ENCODE measurements at places on chromosomes 3 and 15.

- no peak for DNase-seq
Observed at GRCh38 chr3:98004721-98005120, 30.4 kb downstream of the GABRR3 start.

DNA sequence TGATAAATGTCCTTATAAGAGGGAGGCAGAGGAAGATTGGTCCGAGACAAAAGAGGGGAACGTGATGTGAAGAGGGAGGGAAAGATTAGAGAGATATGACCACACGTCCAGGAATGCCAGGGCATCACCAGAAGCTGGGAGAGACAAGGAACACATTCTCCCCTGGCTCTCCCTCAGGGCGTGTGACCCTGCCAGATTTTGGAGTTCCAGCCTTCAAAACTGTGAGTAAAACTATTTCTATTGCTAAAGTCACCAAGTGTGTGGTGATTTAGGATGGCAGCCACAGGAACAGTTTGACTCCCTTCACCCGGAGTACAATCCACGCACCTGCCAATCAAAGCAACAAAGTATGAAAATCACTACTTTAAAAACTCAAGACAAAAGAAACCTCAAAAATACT lies 32.1 kb upstream of the TJP1 start:
- no peak for DNase-seq

- no peak for DNase-seq
Observed at GRCh38 chr3:58555203-58555602, 18.2 kb upstream of the ACOX2 start.

DNA sequence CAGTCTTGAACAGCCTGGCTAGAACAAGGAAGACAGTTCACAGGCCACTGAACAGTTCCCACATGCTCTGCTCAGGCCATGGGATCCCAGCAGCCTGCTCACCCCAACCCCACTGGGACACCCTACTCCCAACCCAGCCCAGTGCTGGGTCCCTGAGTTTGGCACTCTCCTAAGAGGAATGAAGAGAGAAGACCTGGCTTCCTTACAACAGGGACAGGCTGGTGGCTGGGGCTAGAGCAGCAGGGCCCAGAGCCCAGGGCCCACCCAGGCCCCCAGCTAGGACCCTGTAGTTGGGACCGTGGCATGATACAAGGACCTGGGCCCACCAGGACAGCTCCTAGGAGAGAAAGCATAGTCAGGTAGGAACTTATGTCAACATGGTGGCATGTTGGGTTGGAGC lies 43.4 kb downstream of the SEMA3G start:
- DNase-seq: no peak

DNA sequence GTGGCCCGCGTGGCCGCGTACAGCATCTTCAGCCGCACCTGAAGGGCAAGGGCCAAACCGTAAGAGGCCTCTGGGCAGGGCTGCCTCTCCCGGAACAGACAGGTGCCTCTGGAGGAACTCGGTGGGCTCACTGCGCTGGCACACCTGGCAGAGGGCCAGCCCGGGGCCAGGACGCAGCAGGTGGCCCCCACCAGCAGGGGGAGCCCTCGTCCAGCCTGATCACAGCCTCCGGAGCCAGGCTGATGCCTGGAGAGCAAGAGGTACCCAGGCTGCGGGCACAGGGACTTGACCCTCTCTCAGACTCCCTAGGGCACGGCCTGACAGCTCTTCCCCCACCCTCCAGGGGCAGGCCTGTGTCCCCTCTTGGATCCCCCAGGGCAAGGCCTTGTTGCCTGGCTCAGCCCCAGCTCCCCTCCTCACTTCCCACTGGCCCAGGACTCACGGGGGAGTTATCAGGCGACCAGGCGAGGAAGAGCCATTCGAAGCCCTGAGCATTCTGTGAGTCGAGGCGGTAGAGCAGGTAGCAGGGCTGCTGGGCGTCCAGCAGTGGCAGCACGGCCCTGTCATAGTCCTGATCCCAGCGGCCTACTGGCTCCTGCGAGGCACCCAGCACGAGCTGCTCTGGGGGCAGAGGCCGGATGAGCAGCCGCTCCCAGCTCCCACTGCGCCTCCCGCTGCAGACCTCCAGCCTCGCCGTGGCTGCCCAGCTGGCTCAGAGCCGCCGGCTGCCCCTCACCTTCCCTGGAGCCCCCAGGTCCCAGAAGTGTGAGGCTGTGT lies 6.2 kb upstream of the TLR9 start:
- no peak for DNase-seq

GRCh38 chr15:67944010-67944641 lies 104.3 kb upstream of the RNU6-1 start:
- DNase-seq: no peak

GRCh38 chr3:179653096-179653797 lies 407 bp downstream of the USP13 start:
- DNase-seq: peak; percentile 8

DNA sequence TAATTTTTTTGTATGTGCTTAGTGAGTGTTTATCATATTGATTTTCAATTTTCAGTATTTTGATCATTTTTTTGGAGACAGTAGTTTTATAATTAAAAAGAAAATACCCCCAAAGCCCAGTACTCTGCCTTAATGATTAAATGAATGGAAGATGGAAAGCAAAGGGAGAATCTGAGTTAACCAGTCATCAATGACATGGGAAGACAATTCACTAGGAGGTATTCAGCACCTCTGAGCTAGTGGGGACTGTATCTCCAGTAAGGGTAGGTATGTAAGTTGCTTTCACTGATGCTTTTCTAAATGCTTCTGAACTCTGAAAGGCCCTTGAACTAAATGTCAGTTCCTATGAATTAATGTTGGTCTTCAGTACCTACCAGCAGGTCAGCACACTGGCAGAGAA lies 590.4 kb upstream of the DPPA4 start:
- DNase-seq: no peak

GRCh38 chr15:33746203-33746602 lies 222.1 kb upstream of the CHRM5 start:
- no peak for DNase-seq

- no peak for DNase-seq
Observed at GRCh38 chr3:108097322-108098002, 6.6 kb upstream of the CD47 start.

- DNase-seq: no peak
Observed at GRCh38 chr15:41930221-41930866, 36.5 kb upstream of the SPTBN5 start.

DNA sequence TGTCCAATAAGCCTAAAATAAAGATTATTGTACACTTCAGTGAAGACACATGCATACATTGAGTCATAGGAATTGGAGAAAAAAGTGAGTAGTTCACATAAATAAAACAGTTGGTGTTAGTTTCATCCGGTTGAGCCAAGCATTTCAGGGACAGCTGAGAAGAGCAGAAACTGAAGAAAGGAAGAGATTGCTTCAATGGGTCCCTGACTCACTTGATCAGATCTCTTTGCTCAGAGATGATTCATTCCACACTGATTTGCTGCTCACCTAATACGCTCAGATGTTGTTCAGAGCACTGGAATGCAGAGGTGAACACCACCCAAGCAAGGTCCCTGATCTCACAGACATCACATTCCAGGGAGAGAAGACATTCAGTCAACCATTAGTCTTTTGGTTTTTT lies 93.7 kb downstream of the RAD18 start:
- no peak for DNase-seq

GRCh38 chr3:174099724-174100123 lies 702.2 kb downstream of the NLGN1 start:
- no peak for DNase-seq

DNA sequence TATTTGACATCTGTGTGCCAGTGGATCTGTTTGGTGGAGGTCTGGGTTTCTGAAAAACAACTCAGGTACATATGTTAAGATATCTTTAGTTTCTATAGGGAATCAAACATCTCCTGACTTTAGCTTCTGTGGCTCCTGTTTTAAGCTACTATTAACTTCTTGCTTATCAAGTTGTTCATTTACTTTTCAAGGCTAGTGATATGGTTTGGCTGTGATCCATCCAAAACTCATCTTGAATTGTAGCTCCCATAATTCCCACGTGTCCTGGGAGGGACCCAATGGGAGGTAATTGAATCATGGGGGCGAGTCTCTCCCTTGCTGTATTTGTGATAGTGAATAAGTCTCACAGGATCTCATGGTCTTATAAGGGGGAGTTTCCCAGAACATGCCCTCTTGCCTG lies 41.4 kb downstream of the ZNF860 start:
- DNase-seq: no peak

DNA sequence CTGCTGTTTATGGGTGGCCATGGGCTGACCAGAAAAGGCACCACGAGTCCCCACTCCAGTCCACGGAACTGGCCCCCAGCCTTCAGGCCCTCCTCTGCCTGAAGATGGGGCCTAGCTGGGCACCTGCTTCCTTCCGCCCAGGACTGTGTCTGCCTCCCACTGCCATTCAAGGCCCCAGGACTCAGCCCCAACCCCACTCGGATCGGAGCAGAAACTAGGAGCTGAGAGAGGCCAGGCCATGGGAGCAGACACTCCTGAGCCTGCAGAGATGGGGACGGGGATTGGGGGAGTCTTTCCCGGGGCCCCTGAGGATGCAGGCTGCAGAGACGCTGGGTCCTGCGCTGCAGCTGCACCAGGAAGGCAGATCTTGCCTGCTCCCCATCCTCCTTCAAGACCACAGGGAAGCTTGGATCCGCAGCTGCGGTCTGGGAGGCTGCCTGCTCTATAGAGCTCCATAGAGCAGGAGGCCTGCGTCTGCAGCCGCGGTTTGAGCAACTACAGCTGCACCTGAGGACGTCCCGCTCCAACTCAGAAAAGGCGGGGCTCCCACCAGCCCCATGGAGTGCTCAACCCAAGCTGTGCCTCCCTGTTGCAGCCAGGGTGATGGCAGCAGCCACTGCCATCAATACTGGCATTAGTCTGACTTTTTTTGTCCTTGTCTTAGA lies 383.9 kb upstream of the TMCO5A start:
- DNase-seq: no peak

DNA sequence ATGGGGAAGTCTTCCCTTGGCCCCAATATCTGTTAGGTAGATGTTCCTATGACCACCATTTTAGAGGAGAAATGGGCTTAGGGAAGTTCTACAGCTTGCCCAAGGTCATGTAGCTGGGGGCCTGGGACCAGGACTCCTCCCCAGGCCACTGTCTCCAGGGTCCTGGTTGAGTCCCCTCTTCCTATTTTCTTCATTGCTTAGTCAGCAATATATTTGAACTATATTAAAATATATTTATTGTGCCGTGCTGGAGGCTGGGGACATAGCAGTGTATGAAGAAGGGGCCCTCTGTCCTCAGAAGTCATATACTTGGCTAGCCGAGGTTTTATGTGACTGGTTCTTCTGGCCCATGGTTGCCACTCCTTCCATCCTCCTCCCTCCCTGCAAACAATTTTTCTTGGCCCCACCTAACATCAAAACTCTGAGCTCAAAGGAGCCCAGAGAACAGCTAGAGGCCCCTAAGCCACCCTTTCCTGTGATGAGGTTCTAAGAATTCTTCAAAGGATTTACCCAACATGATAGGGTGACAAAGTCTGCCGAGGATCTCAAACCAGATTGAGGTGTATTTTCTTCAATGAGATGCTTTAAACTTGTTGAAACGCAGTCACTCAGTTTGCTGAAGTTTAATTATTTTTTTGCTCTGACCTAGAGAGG lies 121.2 kb upstream of the RASGRP1 start:
- DNase-seq: no peak

DNA sequence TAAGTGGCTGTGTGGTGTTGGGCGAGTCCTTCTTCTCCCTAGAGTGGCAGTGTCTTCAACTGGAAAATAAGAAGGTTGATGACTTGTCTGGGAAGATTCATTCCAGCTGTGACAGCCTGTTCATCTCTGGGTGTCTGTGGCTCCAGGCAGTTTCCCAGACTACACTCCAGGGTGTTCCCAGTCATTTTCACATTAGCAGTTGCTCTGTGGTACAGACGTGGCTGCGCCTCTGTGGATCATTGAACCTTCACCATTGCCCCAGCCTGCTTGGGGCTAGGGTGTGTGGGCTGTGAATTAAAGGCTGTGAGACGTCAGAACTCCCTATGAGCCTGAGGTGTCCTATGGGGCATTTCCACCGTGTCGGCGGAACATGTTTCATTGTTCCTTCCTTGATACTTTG lies 239.6 kb upstream of the NR2E3 start:
- no peak for DNase-seq

DNA sequence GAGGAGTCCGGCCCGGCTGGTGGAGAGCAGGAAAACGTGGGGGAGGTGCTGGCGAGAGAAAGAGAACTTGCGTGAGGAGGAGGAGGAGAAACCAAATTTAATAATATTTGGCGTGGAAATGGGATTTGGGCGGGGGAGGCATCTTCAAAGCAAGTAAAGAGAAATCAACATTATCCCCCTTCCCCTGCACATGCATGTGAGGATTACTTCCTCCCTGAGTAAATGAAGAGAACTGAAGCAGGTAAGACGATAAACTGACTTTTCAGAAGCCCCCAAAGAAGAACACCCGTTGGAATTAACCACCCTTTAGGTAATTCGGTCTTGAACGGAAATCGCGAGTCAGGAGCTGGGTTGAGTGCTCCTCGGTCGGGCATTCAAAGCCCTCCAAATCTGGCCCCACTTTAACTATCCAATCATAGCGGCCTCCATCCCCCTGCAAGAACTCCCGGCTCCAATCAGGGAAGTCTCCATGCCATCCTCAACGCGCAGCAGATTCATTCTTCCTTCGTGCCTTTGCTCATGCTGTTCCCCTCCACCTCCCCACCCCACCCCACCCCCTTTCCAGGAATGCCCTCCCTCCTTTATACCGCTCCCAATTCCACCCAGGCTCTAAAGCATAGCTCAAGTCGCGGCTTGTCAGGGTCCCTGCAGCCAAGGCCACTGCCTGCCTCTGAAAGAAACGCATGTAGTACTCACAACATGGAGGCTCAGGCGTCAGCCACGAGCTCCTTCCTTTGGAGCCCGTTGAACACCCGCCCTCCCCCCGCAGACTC lies 545 bp upstream of the RFX7 start:
- DNase-seq: no peak

DNA sequence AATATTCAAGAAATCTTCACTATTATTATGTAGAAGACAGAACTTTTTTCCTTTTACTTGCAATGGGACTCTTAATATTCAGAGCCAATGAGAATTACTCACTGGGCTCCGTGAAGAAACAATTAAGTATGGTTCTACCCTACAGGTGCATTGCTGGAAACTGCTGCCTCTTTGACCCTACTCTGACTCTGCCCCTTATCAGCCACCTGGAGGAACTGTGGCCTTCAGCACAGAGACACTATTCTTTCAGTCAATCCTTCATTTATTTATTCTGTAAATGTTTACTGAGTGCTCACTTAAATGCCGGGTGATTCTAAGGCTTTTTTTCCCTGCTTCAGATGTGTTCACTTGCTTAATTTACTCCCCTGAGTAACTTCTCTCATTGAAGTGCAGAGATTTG lies 163.2 kb downstream of the SYNPR start:
- no peak for DNase-seq

DNA sequence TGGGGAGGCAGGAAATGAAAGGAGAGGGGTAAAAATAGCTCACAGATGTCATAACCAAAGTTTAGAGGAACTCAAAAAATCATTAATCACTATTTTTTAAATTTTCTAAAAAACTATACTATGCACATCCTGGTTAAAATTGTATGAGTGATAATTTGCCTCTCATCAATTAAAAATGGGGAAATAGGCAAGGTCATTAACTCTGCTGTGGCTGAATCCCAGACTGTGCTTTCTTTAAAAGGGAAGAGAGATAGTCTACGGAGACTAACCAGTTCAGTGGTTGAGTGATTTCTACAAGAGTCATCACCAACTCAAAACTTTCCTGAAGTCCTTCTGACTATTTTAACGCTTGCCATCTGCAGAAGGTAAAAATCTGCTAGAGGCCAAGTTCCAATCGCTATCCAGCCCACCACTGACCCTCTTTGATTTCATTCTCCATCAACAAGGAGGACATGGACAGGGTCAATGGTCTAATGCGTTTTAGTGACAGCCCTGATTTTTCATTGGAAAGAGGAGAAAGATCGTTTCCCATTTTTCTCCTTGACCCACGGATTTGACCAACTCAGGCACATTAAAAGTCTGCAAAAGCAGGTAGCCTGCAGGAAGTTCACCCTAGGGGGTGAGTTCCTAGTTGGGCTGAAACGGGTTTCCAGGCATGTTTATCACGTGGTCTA lies 850 bp downstream of the SUCLG2 start:
- no peak for DNase-seq
